Left cardiac atrium (tissue), 4 donors: ENCODE measurements at places on chromosomes 7 and 10. TPM values are rescaled to one million over a fixed set of nuclear protein-coding genes. Genes with fewer than 3 reads are reported as not detected.

DNA sequence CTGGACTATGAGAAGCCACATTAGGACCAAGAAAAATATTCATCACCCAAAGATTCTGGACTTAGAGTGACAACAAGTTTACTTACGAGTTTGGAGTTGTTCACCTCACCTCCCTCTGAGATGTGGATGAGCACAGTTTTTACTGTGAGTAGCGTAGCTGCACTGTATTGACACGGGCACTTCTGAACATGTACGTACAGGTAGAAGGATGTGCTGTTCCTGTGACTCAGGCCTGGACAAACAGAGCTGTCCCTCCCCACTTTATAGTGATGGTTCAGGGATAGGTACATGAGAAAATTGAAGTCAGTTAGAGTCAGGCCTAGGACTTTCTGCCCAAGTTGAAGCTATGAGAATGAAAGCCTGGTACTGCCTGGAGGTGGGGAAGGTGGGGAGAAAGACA is 80.9 kb upstream of the DYNC1I1 start:
- no peak for DNase-seq

GRCh38 chr10:107444443-107444842 is 279.9 kb upstream of the SORCS1 start:
- no peak for DNase-seq

- no peak for DNase-seq
These were observed 203.6 kb upstream of the MKLN1 start for GRCh38 chr7:131124001-131124629.

Gene TEX36
- total RNA-seq = not detected

GRCh38 chr10:66519616-66520015 is 406.2 kb upstream of the LRRTM3 start:
- DNase-seq = no peak

DNA sequence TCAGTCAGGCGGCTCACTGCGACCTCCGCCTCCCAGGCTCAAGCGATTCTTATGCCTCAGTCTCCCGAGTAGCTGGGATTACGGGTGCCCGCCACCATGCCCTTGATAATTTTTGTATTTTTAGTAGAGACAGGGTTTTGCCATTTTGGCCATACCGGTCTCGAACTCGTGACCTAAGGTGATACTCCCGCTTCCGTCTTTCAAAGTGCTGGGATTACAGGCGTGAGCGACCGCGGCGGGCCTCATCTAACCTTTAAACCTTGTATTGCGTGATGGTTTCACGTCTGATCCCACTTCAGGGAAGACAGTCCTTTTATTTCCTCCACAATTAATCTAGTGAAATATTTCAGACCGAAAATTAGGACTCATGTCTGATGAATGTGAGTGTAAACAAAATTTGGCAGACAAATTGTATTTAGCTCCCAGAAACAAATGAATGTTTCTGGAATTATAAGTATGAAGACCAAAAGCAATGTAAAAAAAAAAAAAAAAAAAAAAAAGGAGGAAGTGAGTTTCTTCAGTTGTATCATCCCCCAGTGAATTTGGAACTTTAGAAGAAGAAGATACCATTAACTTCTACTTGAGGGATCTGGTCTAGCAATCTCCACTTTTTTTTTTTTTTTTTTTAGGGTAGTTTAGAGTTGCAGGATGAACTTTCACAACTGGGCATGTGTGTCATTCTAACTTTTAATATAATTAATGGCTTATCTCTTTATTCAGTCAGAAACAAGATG is 1.6 kb downstream of the NUP42 start:
- no peak for DNase-seq

GRCh38 chr10:29841724-29842649 is 207.2 kb upstream of the SVIL start:
- peak; percentile 71 for DNase-seq

Gene PLEKHS1
- not detected for total RNA-seq

DNA sequence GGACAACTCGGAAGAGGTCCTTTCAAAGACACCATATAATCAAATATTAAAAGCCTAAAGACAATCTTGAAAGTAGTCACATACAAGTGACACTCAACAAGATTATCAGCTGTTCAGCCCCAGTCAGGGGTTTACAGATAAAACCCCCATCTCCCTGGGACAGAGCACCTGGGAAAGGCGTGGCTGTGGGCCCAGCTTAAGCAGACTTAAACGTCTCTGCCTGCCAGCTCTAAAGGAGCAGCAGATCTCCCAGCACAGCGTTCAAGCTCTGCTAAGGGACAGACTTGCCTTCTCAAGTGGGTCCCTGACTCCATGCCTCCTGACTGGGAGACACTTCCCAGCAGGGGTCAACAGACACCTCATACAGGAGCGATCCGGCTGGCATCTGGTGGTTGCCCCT is 18.0 kb downstream of the CDCA7L start:
- no peak for DNase-seq

GRCh38 chr7:150941351-150942000 is 36.6 kb downstream of the KCNH2 start:
- DNase-seq = no peak

DNA sequence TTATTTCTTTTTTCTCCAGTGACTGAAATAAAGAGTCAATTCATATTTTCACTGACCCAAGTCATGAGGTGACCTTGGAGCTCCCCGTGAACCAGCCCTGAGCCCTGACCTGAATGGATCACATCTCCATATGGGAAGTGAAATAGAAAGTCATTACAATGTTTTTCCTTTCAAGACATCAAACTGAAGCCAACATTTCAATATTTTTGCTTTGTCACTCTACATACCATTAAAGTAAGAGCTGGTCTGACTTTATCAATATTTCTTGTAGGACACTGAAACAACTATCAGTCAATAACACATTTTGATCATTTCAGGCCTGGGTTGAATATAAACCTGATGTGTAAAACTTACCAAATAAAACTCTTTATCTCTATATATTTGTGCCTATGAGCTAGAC is 249.8 kb upstream of the PHF14 start:
- DNase-seq = no peak

GRCh38 chr7:93938293-93938692 is 16.8 kb downstream of the GNG11 start:
- no peak for DNase-seq

DNA sequence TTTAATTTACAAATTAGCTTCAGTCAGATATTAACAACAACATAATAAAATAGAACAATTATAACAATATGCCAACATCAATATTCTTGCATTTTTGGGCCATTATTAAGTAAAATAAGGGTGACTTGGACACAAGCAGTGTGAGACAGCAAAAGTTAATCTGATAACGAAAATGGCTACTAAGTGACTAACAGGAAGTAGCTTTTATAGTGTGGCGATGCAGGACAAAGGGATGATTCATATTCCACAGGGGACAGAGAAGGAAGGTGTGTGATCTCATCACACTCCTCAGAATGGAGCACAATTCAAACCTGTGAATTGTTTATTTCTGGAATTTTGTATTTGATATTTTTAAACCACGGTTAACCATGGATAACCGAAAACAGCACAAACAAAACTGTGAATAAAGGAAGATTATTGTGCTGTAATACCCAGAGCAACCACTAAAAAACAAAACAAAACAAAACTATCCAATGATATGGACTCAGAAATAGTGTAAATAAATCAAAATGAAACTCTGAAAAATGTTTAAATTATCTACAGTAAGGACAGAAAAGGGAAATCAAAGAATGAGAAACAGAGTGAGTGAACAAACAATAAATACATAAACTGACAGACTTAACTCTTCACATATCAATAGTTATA is 66.9 kb upstream of the TFEC start:
- DNase-seq = no peak

Gene GBX1
- 0.56 TPM for total RNA-seq

Gene CYTH3
- 30.2 TPM for total RNA-seq

Gene TACC2
- total RNA-seq = 210 TPM

DNA sequence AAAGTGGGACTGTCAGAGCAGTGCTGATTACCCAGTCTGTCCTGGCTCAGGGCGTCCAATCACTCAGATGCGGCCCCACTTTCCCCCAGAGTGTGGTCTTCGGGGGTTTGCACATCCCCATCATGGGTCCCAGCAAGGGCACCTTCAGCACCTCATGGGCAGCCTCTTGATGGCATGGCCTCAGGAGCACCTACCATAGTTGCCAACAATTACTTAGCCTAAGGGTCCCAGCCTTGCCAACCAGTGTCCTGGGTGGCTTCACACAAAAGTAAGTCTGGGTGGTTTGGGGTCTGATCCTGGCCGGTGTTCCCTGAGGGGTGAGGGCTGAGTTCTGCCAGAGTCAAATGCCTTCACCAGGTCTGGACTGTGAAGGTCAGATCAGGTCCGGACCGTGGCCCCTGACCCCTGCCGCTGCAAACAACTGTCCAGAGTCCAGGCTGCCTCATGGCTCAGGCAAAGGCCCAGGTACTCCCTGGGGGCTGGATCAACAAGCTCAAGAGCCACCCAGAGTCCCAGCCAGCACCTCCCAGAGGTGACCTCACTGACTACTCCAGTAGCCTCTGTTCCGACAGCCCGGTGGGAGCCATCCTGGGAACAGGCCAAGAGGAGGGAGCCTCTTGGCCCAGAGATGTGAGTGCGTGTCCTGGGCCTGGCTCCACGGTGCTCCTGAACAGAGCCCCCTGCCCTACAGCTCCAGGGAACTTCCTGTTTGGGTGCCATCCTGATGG is 6.2 kb upstream of the MARVELD1 start:
- DNase-seq = no peak

GRCh38 chr10:79407811-79408795 is 37.3 kb downstream of the ZCCHC24 start:
- peak; percentile 70 for DNase-seq

Gene PHYHIPL
- total RNA-seq = not detected

DNA sequence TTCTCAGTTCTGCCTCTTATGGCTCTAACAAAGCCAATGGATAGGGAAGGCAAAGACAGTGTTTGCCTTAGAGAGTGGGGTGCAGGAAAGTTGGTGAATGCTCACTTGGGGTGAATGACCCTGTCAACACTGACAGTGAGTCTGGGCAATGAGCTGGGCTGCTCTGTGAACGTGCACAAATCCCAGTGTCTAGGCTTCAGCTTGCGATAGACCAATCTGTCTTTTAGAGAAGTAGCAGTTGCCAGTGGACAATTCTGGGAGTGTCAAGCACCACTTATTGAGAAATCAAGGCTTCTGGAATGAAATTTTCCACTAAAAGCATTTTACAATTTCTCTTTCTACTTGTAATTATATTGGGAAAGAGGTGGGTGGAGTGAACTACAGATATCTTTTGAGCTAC is 141.4 kb downstream of the HERPUD2 start:
- DNase-seq = no peak

Gene TLX1
- total RNA-seq = not detected

DNA sequence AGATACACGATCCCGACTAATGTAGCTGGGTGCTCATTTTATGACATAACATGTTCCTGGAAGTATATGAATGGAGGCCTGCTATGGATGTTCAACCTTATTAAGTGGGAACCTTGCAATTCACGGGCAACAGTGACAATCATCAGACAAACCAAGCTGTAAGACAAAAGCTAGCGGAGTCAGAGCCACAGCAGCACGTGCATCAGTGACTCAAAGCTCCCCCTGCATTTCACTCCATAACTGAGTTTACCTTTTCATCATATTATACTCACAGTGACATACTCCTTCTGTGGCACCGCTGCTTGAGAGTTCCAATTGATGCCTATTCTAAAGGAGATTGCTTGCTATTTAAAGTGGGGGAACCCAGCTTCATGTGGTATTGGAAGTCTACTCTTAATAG is 176.0 kb upstream of the PITRM1 start:
- DNase-seq = no peak

GRCh38 chr7:92909686-92910475 is 73.5 kb upstream of the CDK6 start:
- DNase-seq = no peak

GRCh38 chr10:8013619-8014018 is 40.9 kb upstream of the GATA3 start:
- no peak for DNase-seq

Gene CRYGN
- total RNA-seq = 0.53 TPM

DNA sequence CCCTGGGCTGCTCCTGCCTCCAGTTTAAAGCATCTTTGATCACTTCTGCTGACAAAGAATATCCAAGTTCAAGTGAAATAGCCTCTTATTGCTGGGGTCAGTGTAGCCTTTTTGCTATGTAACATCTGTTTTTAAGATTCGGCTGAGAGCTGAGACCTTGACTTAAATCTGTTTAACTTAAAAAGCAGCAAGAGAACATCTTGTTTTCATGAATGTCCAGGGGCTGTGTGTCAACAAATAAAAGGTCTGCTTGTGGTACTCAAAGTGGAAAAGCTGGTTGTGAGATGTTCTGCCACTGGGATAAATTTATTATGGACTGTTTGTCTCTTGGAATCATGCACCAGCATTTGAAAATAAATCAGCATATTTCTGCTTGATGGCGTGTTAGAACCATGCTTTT is 73.2 kb downstream of the CALD1 start:
- no peak for DNase-seq

Gene SFXN2
- total RNA-seq = 3.2 TPM

Gene TMEM225B
- 0.18 TPM for total RNA-seq

DNA sequence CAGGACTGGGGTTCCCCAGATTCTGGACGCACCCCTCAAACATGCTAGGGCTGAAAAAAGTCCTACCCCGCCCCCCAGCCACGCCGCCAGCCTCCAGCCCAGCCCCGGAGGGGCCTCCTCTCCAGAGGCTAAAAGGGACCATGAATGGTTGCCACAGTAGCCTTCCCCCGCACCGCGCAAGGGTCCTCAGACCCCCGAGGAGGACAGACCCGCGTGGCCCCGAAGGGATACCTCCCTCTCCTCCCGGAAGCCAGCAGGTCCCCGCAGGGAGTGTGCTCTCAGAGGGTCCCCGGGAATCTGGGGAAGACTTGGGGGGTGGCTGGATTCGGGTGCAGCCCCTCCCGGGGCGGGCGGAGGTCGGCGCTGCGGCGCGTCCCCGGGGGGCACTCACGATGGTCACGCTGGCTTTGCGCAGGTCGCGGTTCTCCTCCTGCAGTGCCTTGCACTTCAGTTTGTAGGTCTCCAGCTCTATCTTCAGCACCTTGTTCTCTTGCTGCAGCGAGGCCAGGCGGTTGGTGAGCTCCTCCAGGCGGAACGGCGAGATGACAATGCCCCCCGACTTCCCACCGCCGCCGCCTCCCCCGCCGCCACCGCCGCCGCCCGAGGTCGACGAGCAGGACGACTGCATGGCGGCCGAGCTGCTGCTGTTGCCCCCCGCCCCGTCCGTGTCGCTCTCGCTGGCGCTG is 482 bp downstream of the CCDC6 start:
- peak; percentile 31 for DNase-seq

Gene DNAJB9
- total RNA-seq = 48.8 TPM

Gene LIPF
- not detected for total RNA-seq

DNA sequence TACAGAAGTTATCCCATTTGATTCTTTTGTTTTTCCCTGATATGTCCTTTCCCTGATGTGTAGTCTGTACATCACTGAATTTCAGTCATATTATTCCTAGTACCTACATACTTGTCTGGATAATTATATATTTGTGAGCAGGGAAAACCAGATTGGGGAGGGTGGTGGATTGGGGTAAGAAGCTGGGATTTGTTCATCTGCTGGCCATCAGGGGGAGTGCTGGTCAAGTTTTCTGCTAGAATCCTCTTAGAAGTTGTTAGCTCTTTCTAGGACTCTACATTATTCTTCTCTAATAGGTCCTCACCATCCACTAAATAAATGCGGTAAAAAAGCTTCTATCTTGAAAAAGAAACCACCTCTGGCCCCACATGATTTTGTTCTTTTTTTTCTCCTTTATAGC is 232.7 kb upstream of the TAC1 start:
- no peak for DNase-seq
